ENCODE measurements at places on chromosomes 2 and 18.

DNA sequence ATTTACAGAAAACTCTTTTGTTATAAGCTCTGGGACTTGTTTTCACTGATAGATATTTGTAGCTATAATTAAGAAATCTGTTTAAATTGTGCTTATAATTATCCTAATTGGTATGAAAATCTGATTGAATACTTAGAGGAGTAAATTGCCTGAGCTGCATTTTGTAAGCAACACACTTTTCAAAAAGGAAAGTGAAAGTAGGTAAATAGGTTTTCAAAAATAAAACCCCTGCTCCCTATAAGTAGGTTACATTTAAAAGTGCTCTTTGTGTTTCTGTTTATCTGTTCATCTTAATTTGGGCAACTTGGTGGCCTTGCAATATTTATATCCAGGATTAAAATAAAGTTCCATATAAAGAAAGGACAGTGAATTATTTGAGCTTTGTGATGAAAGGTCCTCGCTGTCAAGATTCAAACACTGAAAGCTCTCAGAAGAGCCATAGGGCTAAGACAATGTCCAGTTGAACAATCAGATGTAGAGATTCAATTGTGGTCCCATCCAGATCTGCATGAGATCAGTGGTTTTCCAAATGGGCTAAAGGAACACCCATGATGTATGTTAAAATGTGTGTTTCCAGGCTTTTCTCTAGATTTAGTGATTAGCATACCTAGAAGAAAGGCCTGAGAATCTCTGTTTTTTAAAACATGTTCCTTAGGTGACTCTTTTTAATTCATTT, 371.6 kb downstream of the RPRM start:
- no peak for DNase-seq

DNA sequence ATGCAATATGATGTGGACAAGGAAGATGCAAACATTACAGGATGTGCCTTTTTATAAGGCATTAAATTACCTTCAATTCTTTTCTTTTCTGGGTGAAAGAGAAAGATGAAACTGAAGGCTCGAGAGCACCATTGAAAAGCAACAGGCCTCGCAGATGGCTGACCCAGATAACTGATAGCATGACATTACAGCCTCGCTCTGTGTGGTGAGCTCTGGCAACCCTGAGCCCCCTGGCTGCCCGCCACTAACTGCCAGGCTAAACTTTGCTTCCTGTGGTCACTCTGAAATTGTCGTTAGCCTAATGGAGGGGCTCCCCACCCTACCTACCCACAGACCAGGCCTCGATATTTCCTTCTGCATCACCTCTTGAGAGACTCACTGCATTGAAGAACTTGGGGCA, 516.8 kb upstream of the FANCL start:
- no peak for DNase-seq

GRCh38 chr2:75570948-75571729, 10.4 kb upstream of the EVA1A start:
- DNase-seq = peak; percentile 17

- peak; percentile 6 for DNase-seq
Measured at GRCh38 chr2:223856584-223856983, 19.2 kb upstream of the AP1S3 start.

- DNase-seq = no peak
Measured at GRCh38 chr2:101981504-101981903, 10.3 kb upstream of the IL1R2 start.

GRCh38 chr2:56128235-56128634, 55.6 kb upstream of the CCDC85A start:
- DNase-seq = no peak

DNA sequence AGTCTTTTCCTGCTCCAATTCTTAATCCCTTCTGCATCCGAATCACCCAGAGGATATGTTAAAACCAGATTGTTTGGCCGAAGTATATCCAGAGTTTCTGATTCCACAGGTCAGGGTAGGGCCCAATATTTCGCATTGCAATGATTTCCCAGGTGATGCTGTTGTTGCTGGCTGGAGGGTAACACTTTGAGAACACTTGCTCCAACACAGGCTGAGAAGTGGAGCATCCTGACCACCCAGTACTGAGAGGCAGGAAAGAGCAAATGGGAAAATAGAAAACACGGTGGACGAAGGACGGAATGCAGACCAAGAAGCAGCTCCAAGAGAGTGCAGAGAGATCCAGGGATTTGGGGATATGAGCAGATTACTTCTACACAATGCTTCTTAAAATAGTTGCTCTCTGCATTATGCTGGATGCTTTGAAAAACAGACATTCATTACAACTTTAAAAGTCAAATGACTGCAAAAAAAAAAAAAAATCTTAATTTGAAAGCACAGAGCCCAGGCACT, 362.2 kb upstream of the SLC14A2 start:
- DNase-seq = no peak

DNA sequence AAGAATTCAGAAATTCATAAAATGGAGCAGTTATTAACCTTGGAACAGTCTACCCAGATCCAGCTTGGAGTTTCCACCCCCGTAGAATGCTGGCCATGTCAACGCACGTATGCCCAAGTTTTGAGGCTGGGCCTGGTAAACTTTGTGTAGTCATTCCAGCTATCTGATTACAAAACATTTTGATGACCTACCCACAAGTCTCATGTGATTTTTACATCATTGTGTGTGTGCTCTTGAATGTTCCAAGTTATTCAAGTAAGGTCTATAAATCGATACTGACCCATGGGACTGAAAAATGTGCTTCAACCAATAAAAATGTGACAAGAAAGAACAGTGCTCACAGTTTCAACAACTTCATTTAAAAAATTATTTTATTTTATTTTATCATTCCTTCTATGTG, 32.5 kb upstream of the ICOS start:
- no peak for DNase-seq

DNA sequence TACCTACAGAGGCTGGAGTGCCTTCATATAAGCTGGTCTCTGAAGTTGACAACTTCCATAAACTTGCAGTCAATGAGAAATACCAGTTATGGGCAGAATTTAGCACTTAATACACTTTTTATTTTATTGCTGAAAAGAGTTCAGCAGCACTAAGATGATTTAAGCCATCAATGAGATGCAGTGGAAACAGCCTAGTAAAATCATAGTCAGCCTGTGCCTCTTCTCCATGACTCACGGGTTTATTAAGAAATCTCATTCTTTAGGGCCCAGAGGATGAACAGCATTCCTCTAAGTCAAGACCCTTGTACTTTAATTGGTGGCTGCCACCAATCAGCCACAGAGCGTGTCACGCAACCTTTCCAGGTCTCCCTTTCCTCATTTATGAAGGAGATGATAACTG, 1357.9 kb upstream of the CELF4 start:
- DNase-seq = no peak

DNA sequence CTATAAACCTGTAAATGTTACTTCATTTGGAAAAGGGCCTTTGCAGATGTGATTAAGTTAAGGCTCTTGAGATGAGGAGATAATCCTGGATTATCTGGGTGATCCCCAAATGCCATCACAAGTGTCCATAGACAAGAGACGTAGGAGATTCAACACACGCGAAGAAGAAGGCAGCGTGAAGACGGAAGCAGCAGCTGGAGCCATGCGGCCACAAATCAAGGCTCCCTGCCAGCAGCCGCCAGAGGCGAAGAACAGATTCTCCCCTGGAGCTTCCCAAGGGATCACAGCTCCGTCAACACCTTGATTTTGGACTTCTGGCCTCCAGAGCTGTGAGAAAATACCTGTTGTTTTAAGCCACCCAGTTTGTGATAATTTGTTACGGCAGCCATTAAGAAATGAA, 11.0 kb upstream of the VAPA start:
- DNase-seq = no peak

- no peak for DNase-seq
Measured at GRCh38 chr2:71586471-71586870, 133.1 kb downstream of the DYSF start.

GRCh38 chr18:54388203-54389142, 30.8 kb downstream of the C18orf54 start:
- DNase-seq = peak; percentile 35

DNA sequence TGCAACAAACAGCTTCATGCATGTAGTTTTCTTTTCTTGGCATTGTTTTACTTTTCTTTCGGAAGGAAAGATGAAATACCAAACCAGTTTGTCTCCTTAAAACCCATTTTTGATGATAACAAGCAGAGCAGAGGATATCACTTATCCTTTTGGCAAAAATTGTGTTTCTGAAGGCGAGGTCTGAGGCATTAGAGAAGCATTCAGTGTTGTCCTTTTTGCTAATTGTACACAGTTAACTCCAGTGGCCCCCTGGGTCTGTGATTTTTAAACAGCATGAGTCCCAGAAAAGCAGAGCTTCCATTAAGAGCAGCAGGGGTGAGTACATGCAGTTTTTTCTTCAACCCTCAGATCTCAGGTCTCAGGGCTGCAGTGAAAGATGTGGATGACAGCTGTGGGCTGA, 41.3 kb downstream of the TTC39C start:
- no peak for DNase-seq

DNA sequence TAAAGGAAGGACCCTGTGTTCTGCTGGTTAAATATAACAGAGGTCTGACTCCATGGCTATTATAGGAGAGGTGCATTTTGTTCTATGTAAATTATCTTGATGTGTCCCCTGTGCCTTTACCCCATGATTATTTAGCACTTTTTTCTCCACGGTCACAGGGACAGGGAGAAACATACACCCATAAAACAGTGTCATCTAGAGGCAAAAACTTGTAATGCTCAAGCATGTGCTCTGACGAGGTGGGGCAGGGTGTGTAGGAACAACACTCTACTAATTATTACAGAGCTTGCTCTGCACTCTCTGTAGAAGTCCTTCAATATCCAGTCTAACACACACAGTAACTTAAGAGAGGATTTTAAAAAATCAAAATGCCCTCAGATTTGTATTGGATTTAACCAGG, 187.9 kb downstream of the NEDD4L start:
- DNase-seq = no peak

- DNase-seq = no peak
Measured at GRCh38 chr18:31490387-31490786, 7.6 kb upstream of the DSG2 start.

DNA sequence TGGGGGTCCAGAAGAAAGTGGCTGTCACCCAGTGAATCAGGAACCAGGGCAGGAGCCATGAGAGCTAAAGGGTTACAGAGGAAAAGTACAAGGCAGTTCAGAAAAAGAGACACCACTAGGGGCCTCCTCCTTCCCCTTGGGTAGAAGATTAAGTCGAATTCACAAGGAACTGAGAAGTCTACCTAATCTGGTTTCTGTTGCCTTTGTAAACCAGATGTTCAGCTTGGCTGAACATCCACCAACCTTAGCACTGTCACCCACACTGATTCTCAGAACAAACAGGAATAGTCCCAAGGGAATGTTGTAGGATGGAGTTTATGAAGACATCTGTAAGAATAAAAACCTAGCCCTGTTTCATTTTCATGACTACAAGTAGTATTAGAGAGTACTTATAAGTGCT, 90.4 kb upstream of the NOSTRIN start:
- no peak for DNase-seq

DNA sequence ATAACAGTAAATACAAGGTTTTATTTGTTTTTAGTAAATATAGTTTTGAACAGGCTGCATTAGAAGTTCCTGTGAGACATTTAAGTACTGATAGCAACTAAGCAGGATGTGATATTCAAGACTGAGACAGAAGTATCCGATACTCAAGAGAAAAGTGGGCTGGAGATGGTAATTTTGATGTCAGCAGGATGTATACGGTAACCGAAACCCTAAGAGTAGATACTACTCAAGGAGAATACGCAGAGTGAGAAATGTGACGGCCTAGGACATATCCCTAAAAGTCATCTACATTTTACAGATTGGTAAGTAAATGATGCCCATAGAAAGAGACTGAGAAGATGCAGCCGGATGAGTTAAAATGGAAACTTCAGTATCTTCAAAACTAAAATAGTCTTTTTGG, 115.4 kb downstream of the GORASP2 start:
- no peak for DNase-seq

DNA sequence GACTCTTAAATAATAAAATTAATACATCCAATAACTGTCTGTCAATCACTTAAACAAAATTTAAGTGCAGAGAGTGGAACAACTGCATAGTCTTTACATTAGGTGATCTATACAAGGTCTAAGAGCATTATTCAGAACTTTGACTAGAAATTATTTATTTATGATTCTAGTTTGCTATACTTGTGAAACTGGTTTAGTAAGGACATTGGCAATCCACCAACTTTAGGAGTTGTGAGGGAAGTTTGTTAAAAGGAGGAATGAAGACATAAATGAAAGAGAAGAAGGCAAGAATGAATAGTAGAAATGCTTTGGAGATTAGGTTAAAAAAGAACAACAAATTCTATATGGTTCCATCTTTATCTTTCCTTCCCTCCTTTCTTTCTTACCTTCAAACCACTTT, 217.5 kb downstream of the GPD2 start:
- no peak for DNase-seq

- DNase-seq = no peak
Measured at GRCh38 chr2:71604726-71605120, 151.4 kb downstream of the DYSF start.

- DNase-seq = peak; percentile 13
Measured at GRCh38 chr2:18125303-18125702, 246.8 kb downstream of the KCNS3 start.

DNA sequence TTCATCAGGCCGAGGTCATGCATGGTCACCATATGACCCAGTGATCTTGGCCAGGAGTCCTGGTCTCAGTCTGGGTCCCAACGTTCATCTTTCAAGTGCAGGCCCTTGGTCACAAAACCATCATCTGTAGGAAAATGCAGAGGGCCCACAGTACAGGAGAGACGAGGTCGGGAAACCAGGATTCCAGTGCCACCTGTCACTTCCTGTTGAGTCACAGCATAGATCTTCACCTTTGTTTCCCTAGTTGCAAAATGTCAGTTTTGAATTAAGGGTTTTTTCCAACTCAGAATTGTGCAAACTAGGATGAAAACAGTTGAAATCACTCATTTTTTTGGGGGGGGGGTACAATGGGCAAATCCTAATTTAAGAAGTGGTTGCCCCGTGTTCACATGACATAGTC, 162.2 kb downstream of the INSIG2 start:
- no peak for DNase-seq

- DNase-seq = no peak
Measured at GRCh38 chr2:54634564-54635511, 88.6 kb upstream of the EML6 start.

GRCh38 chr2:62375113-62375420, 130.9 kb downstream of the TMEM17 start:
- DNase-seq = no peak

DNA sequence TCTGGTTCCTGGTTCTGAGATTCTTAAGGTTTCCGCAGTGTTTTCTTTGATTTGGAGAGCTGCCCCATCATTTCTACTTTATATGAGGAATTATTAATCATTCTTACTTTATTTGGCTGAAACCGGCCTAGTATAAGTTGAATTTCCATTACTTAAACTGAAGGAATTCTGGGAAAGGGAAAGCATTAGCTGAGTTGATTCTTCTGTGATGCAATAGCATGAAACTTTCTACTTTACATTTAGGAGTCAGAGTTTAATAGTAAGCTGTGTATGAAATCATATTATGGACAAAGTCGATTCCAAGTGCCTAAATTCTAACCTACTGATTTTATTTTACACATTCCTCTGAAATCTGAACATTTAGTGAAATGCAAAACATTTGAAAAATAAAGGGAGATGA, 1269.7 kb upstream of the ZEB2 start:
- no peak for DNase-seq

GRCh38 chr2:59297816-59298215, 1056.7 kb upstream of the FANCL start:
- DNase-seq = no peak

DNA sequence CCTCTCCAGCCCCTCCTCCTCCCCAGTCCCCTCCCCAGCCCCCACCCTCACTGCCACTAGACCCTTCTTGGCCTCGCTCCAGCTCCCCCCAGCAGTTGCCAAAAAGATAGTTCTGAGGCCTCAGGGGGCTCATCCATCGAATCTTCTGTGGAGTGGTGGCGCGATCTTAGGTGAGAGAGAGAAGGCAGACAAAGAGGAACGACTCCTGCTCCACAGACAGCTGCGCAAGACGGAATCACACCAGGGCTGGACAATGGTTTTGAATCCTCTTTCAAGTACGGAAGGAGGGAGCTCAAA, 68.1 kb downstream of the LAMA3 start:
- DNase-seq = no peak
